ENCODE measurements at places on chromosomes 7 and 10.

GRCh38 chr7:105304040-105304895, 84.5 kb downstream of the SRPK2 start:
- peak; percentile 4 for DNase-seq

GRCh38 chr7:46369933-46370654, 449.0 kb upstream of the IGFBP3 start:
- DNase-seq = peak; percentile 96

GRCh38 chr7:49878089-49878488, 104.7 kb downstream of the VWC2 start:
- DNase-seq = no peak

DNA sequence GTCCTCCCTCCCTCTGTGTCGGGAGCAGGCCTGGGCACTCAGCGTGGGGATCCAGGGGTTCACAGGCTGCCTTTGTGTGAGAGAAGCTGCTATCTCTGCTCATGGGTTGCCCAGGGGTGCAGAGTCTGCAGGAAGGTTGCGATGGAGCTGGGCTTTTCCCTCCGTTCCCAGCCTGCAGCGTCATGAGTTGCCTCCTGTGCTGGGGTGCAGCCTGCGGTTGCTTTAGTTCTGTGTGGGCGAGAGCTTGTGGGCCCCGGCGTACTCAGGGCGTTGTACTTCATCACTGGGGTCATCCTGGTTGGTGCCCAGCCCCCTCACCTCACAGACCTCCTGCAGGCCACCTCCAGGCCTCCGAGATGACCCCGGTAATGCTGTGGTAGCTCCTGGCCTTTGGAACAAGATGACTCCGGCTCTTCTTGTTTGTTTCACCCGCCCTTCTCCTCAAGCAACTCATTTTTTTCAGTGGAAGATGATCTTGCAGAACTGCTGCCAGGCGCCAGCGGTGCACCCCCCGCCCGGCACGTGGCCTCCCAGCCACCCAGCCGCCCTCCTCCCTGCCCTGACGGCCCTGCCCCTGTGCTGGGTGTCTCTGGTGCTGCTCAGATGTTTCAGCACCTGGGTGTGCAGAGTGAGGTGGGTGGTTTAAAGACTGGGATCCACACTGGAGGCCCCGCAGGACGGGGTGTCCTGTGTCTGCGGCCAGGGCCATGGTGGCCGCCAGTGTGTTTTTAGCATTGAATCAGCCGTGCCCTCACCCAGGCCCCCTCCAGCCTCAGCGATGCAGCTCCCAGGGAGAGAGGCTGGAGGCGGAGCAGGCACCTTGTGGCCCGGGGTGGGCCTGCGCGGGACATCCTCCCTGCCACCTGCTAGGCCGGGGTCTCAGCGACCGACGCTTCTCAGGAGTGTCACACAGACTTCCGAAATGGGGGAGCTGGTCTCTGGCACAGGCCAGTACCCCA, 7.2 kb downstream of the AP5Z1 start:
- no peak for DNase-seq

- no peak for DNase-seq
These were observed 9.6 kb upstream of the STRA8 start for GRCh38 chr7:135224027-135224426.

GRCh38 chr7:343227-343822, 53.4 kb downstream of the FOXL3 start:
- no peak for DNase-seq

DNA sequence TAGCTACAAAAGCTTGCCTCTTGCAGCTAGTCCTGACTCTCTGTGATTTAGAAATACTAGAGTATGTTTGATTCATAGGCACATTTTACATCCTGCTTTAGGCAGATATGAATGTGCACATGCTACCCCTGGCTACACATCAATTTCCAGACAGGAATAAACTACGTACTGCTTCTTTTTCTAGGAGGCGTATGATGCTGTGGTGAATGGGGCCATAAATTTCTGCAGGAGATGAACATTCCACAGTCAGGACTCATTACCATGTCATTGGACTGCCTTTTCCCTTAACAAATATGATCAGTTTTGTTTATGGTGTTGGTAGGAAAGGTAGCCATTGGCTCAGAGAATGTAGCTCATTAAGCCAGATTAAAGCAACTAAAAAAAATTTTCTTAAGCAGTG, 50.1 kb upstream of the IFRD1 start:
- DNase-seq = peak; percentile 69

- no peak for DNase-seq
These were observed 38.1 kb downstream of the IKZF1 start for GRCh38 chr7:50342616-50343114.

GRCh38 chr7:137895301-137896221, 48.8 kb upstream of the DGKI start:
- DNase-seq = no peak

- DNase-seq = no peak
These were observed 55.2 kb downstream of the GLRX3 start for GRCh38 chr10:130191380-130191779.

GRCh38 chr7:110675383-110676103, 415.4 kb upstream of the LRRN3 start:
- DNase-seq = no peak

DNA sequence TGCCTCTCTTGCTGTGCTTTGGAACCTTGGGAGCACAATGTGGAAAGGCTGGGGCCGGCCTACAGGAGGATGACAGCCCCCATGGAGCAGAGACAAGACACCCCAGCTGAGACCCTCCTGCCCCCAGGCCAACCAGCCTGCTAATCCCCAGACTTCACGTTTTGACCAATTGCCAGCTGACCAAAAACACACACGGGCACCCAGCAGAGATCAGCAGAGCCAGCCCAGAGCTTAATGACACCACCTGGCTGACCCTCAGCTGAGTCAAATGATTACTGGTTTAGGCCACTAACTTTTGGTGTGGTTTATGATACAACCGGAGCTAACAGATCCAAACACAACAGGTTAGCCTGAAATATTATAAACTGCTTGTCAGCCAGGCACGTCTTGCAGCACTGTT, 111.2 kb upstream of the KIF5B start:
- no peak for DNase-seq

GRCh38 chr10:65581426-65582026, 1344.3 kb upstream of the LRRTM3 start:
- no peak for DNase-seq

GRCh38 chr7:107255602-107256001, 86.8 kb downstream of the HBP1 start:
- DNase-seq = no peak

DNA sequence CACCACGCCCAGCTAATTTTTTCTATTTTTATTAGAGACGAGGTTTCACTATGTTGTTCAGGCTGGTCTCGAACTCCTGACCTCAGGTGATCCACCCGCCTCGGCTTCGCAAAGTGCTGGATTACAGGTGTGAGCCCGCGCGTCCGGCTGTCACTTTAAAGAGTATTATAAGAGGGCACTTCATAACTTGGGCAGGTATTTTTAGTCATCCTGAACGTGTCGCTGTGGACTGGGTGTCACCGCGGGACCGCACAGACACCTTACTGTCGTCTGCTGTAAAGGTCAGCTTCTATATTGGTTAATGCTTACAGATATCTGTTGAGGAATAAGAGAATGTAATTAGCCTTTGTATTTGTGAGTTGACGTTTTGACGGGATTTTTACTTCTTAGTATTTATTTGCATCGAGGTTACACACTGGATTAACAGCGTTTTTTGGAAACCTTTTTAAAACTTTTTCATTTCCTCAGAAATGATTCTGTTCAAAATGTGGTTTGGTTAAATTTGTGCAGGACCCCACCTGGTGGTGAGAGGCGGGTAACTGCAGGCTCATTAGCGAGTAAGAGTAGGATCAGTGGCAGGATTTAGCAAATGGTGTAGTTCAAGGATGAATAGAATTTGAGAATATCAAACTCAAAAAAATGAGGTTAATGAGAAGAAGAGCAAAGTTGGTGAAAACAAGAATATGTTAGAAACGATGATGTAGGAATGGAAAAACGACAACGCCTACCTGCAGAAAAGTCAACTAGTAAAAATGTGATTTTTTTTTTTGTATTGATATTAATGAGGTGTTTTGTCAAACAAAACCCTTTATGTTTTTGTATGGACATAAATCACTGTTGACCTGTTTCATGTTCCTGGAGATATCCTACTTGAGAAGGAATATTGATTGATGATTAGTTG, 3.2 kb downstream of the DNAJB6 start:
- peak; percentile 55 for DNase-seq

GRCh38 chr7:4739528-4739992, 35.9 kb upstream of the AP5Z1 start:
- no peak for DNase-seq

GRCh38 chr7:137798073-137798763, 48.6 kb downstream of the DGKI start:
- DNase-seq = no peak

GRCh38 chr10:79100771-79101170, 32.0 kb downstream of the ZMIZ1 start:
- DNase-seq = no peak

- peak; percentile 47 for DNase-seq
These were observed 27.5 kb downstream of the PVRIG start for GRCh38 chr7:100247152-100247757.

- no peak for DNase-seq
These were observed 2.3 kb downstream of the ACHE start for GRCh38 chr7:100893318-100893895.

- DNase-seq = no peak
These were observed 27.0 kb downstream of the FAM53B start for GRCh38 chr10:124717041-124717757.

- peak; percentile 37 for DNase-seq
These were observed 121.3 kb downstream of the SEMA3A start for GRCh38 chr7:84073186-84073875.

DNA sequence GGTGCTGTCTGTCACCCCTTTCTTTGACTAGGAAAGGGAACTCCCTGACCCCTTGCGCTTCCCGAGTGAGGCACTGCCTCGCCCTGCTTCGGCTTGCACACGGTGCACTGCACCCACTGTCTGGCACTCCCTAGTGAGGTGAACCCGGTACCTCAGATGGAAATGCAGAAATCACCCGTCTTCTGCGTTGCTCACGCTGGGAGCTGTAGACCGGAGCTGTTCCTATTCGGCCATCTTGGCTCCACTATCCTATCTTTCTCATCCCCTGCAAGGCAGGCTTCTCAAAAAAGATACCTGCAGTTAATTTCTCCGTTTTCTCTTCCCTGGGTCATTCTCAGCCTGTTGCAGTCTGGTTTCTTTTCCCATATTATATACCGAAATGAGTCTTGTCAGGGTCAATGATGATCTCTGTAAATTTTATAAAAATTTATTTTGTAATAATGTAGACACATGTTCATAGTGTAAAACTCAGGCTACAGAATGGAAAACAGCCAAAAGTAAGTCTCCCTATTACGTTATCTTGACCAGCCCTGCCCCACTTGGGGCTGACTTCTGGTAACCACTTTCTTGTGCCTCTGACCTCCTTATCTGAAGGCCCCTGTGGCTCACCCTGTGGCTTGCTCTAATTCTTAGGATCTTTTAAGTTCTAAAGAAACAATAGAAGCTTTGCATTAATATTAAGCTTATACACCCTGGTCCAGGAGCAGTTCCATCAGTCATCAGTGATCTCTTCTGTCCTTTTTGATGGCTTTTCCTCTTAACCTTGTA, 20.7 kb downstream of the BLVRA start:
- no peak for DNase-seq

- no peak for DNase-seq
These were observed 123.7 kb upstream of the KCTD7 start for GRCh38 chr7:66505009-66505408.
